ENCODE measurements at places on chromosomes 3 and 15. TPM values are rescaled to one million over a fixed set of nuclear protein-coding genes. Genes with fewer than 3 reads are reported as not detected.
A peak's percentile ranks its signal among the peaks of the same experiment; 100 is the strongest.

GRCh38 chr3:18477620-18478019, 52.5 kb upstream of the SATB1 start:
- H3K4me1 ChIP-seq: no peaks in the 10 kb centered on the region
- no peak for DNase-seq
- peaks cover 24% of the 10 kb centered on the region for H3K27me3 ChIP-seq
- no peaks in the 10 kb centered on the region for H3K36me3 ChIP-seq
- no peak overlapping the region for H3K27ac ChIP-seq
- no peak overlapping the region for H3K4me3 ChIP-seq

DNA sequence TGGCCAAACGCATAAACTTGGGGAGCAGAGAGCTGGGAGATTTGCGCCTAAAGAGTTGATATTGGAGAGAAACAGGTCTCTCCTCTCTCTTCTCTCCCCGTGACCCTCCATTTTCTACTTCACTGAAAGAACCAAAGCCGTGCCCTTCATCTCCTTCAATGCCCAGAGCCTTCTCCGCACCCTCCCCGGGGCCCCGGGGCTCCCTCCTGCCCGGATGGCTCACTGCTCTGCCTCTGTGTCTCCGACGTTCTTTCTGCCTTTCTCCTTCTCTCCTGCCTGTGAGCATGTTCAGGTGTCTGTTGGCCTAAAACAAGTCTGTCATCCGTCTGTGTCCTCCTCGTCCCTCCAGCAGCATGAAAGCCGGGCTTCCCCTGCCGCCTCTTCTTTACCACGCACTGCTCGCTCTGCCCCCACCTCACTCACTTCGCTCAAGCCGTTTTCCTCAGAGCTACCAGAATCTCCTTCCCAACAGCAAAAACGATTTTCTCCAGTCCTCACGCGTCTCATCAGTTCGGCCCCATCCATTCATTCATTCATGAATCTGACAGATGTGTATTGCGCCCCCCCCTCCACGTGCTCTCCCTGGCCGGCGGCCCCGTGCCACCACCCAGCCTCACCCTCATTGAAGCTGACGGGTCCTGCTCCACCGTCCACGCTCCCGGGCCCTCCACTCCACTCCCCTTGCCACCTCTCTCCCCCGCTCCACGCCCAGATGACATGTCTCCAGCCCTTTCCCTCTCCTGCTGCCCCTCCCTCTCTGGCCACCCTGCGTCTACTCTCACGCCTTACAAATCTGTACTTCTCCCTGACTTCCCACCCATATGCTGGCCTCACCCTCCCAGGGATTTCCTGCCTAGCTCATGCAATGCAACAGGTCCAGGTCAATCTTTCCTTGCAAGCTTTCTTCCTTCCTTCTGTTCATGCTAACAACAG, 10.2 kb downstream of the MUC4 start:
- no peak overlapping the region for H3K27ac ChIP-seq
- H3K36me3 ChIP-seq: peaks cover 4% of the 10 kb centered on the region
- peaks cover 55% of the 10 kb centered on the region for H3K27me3 ChIP-seq
- no peaks in the 10 kb centered on the region for H3K4me1 ChIP-seq
- no peak overlapping the region for H3K4me3 ChIP-seq
- DNase-seq: no peak

TMEM43 gene
- 120 TPM for total RNA-seq

GRCh38 chr3:45106874-45107273, 39.3 kb downstream of the CDCP1 start:
- peaks cover 18% of the 10 kb centered on the region for H3K4me1 ChIP-seq
- peak overlapping the region; percentile 37 for H3K27ac ChIP-seq
- peaks cover 77% of the 10 kb centered on the region for H3K36me3 ChIP-seq
- no peak for DNase-seq
- no peak overlapping the region for H3K4me3 ChIP-seq

DNA sequence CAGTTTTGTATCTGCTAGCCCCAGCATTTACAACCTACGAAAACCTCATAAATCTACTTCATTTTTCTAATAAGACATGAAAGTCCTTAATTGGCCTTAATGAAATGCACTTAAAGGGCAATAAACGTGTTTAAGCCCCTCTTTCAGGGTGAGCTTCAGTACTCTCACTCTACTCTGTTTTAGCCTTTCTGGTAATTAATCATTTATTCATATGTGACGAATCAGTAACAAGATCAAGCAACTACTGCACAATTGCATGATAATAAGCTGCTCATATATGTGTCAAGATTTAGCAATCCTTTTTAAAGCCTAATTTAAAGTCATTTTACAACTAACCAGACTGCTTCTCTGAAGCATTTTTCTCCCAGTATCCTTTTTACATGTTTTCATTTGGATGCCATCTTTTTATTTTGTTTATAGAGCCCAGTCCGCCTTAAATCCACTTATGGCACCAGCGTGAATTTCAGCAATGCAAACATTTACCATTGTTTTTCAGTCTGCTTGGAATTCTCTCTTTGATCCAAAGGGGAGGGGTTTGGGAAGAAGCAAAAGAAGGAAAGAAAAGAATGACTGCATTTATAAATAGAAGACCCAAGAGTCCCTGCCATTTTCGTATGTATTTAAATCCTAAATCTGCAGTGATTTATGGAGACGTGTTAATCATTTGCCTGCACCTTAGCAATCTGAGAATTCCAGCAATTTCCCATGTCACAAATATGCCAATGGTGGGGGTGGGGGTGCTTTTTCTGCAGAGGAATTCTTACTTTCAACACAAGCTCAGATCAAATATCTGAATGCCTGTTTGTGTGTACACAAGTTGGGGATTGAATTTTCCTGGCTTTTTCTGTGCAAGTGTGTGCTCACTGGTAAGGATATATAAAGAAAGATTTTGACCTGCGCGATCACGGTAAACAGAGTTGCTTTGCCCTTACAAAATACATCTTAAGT, 230.8 kb upstream of the TBC1D5 start:
- no peak overlapping the region for H3K4me3 ChIP-seq
- no peak for DNase-seq
- no peaks in the 10 kb centered on the region for H3K4me1 ChIP-seq
- no peaks in the 10 kb centered on the region for H3K36me3 ChIP-seq

CKMT1A gene
- 11.4 TPM for total RNA-seq

GRCh38 chr3:60403866-60404265, 847.4 kb downstream of the FHIT start:
- no peaks in the 10 kb centered on the region for H3K27me3 ChIP-seq
- H3K4me3 ChIP-seq: no peak overlapping the region

GRCh38 chr3:11465744-11466616, 177.7 kb downstream of the VGLL4 start:
- H3K27ac ChIP-seq: no peak overlapping the region
- H3K4me1 ChIP-seq: no peaks in the 10 kb centered on the region
- peaks cover 22% of the 10 kb centered on the region for H3K36me3 ChIP-seq
- DNase-seq: peak; percentile 40
- H3K27me3 ChIP-seq: no peaks in the 10 kb centered on the region

- no peak overlapping the region for H3K27ac ChIP-seq
- no peaks in the 10 kb centered on the region for H3K36me3 ChIP-seq
- DNase-seq: no peak
- H3K4me3 ChIP-seq: no peak overlapping the region
- H3K27me3 ChIP-seq: no peaks in the 10 kb centered on the region
- H3K4me1 ChIP-seq: no peaks in the 10 kb centered on the region
Measured at GRCh38 chr3:33287672-33288282, 10.5 kb downstream of the FBXL2 start.

- H3K4me3 ChIP-seq: no peak overlapping the region
- H3K36me3 ChIP-seq: peaks cover 6% of the 10 kb centered on the region
- no peak for DNase-seq
Measured at GRCh38 chr3:98954242-98954641, 52.7 kb upstream of the DCBLD2 start.

DNA sequence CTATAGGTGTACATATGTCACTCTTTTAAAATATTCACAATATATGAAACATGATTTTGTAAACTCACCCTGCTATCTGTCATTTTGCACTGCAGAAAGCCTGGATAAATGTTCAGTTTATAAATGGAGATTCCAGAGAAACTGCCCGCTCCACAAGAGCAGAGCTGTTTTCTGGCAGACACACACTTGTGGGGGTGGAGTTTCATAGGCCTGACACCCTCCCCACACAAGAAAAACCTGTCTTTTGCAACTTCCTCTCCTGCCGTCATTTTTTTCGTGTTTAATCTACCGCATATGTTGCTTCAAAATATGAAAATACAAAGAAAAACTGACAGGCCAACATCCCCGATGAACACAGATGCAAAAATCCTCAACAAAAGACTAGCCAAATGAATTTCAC, 479.0 kb downstream of the GABRG3 start:
- no peak overlapping the region for H3K4me3 ChIP-seq
- H3K36me3 ChIP-seq: no peaks in the 10 kb centered on the region
- no peak overlapping the region for H3K27ac ChIP-seq
- H3K4me1 ChIP-seq: no peaks in the 10 kb centered on the region
- no peak for DNase-seq
- H3K27me3 ChIP-seq: no peaks in the 10 kb centered on the region

DNA sequence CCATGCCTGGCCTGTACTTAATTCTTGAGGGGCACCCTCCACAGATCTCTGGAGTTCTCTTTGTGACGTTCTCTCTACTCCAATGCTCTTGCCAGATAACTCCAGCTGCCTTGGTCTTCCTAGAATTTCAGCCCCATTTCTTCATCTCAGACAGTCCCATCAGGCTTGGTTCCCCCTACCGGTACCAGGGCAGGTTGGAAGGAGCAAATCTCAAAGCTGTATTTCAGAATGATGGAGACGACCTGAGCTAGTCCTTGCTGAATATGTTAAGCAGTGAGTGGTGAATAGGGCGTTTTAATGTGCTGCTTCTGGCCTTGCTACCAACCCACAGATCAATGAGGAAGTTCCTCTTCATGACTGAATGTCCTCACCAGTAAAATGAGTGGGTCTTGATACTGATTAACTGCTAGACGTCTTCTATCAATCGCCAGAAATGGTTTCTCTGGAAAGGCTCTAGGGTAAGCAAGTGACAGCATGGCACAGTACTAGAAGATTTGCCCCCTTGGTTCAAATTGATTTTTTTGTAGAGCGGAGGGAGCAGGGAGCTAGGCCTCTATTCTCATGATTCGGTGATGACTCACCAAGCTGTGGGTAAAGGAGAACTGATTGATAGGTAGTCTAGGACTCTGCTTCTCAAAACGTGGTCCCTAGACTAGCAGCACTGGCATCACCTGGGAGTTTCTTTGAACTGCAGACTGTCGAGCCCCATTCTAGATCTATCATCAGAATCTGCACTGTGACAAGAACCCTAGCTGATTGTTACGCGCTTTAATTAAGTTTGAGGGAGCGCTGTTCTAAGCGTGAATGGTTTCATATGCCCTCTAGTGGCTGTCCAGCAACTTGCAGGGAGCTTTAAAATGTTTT, 67.8 kb downstream of the UBP1 start:
- peak; percentile 85 for DNase-seq
- H3K36me3 ChIP-seq: peaks cover 32% of the 10 kb centered on the region
- H3K27ac ChIP-seq: no peak overlapping the region
- H3K4me1 ChIP-seq: peaks cover 10% of the 10 kb centered on the region
- no peak overlapping the region for H3K4me3 ChIP-seq

UROC1 gene
- not detected for total RNA-seq

TMA7 gene
- 356 TPM for total RNA-seq

DNA sequence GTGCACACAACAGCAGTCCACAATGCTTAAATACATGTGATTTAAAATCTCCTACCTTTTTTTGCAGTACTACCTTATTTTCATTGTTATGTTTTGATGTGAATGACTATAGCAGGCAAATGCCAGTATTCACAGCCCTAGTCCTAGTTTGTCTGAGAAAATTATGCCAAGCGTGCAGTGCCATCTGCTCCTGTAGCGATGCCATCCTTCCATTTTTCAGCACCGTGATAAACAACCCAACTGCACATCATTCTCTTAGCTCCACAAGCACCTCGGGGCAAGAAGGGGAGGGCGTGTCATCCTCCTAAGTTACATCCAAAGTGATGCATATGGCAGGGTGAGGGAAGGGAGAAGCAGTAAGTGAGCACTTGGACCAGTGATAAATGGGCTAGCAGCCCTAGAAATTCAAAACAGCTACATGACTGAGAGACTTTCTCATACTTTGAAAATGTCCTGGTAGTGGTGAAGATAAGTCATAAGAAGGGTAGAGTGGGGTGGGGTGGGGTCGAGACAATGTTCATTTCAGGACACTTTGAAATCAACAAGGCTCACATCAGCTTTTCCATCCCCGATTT, 198.8 kb downstream of the LSAMP start:
- H3K27ac ChIP-seq: no peak overlapping the region
- H3K4me1 ChIP-seq: no peaks in the 10 kb centered on the region
- no peak for DNase-seq

DNA sequence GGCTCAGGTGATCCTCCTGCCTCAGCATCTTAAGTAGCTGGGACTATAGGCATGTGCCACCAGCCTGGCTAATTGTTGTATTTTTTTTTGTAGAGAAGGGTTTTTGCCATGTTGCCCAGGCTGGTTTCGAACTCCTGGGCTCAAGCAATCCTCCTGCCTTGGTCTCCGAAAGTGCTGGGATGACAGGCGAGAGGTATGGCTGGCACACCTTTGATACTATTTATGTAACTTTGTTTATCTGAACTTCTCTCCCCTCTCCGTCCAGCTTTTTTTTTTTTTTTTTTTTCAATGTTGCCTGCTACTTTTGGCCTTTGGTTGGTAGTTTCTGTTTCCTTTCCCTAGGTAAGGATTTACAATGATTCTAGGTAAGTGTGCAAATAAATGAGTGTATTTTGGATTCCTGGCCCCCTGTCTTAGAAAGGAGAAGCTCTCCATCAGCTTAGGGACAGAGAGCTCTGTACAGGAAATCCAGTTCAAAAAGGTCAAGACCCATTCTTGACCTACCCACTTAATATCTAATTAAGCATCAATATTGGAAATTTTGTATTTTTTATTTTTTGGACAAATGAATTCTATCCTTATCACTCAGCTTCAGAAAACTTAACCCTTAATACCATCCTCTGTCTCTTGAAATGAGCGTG, 6.8 kb downstream of the ARL6IP5 start:
- no peak for DNase-seq
- H3K27me3 ChIP-seq: no peaks in the 10 kb centered on the region
- peaks cover 76% of the 10 kb centered on the region for H3K36me3 ChIP-seq
- H3K4me1 ChIP-seq: peaks cover 36% of the 10 kb centered on the region
- H3K27ac ChIP-seq: no peak overlapping the region
- H3K4me3 ChIP-seq: no peak overlapping the region

TYRO3 gene
- total RNA-seq: 12.3 TPM

DNA sequence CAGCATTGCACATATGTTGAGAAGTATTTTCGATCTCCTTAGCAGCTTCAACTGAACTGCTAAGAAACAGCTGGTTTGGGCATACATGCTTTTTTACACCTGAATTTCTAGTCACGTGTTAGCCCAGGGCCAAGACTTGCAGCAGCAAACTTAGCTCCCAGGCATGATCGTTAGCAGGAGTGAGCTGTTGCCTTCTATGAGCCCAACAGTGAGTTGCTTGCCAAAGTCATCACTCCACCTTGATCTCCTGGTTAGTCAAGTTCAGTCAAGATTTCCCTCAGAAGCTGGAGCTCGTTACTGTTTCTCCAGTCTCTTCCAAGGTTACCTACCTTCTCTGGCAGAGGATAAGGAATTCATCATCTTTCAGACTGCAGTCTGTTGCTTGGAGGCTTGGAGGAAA, 100.4 kb upstream of the SEMA6D start:
- H3K4me1 ChIP-seq: peaks cover 12% of the 10 kb centered on the region
- H3K27ac ChIP-seq: no peak overlapping the region
- no peaks in the 10 kb centered on the region for H3K36me3 ChIP-seq
- no peak overlapping the region for H3K4me3 ChIP-seq

ATP8B4 gene
- not detected for total RNA-seq

SLC49A4 gene
- 10.4 TPM for total RNA-seq

- no peak for DNase-seq
- H3K27me3 ChIP-seq: peaks cover 53% of the 10 kb centered on the region
- H3K4me3 ChIP-seq: no peak overlapping the region
- peaks cover 6% of the 10 kb centered on the region for H3K36me3 ChIP-seq
- no peaks in the 10 kb centered on the region for H3K4me1 ChIP-seq
Measured at GRCh38 chr3:11991751-11992150, 12.4 kb upstream of the SYN2 start.

GRM2 gene
- total RNA-seq: 0.44 TPM

All from MCF 10A (cell line).